ENCODE measurements at places on chromosomes 6 and 20. TPM values are rescaled to one million over a fixed set of nuclear protein-coding genes. Genes with fewer than 3 reads are reported as not detected.

- H3K4me3 ChIP-seq, result no peak overlapping the region
- no peak overlapping the region for H3K27ac ChIP-seq
- H3K27me3 ChIP-seq, result no peaks in the 10 kb centered on the region
- H3K4me1 ChIP-seq, result peaks cover 5% of the 10 kb centered on the region
- no peak for DNase-seq
These were observed 106.2 kb upstream of the CCDC28A start for GRCh38 chr6:138667408-138667807.

DNA sequence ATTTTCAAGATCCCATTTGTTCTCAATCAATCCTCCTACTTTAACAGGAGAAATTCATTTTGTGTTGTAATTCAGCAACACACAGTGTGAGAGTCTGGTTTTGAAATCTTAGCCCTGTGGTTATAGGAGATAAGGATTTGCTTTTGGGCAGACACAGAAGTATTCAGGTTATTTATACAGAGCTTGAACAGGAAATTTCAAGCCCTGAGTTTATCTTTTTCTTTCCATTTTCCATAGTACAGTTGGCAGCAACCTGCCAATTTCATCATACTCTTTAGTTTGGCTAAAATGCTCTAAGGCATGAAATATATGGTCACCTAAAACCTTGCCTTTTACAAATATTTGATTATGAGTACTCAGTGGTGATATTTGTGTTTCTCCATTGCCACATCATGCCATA, 41.4 kb downstream of the PKIB start:
- no peaks in the 10 kb centered on the region for H3K27me3 ChIP-seq
- H3K36me3 ChIP-seq, result no peaks in the 10 kb centered on the region
- no peaks in the 10 kb centered on the region for H3K4me1 ChIP-seq
- no peak for DNase-seq
- H3K27ac ChIP-seq, result no peak overlapping the region

- no peaks in the 10 kb centered on the region for H3K4me1 ChIP-seq
- DNase-seq, result no peak
- H3K4me3 ChIP-seq, result no peak overlapping the region
- H3K27ac ChIP-seq, result no peak overlapping the region
- H3K27me3 ChIP-seq, result no peaks in the 10 kb centered on the region
These were observed 60.6 kb upstream of the IL20RA start for GRCh38 chr6:137105375-137105774.

GRCh38 chr6:135586388-135586787, 88.8 kb upstream of the AHI1 start:
- no peaks in the 10 kb centered on the region for H3K27me3 ChIP-seq
- no peaks in the 10 kb centered on the region for H3K4me1 ChIP-seq
- no peak overlapping the region for H3K4me3 ChIP-seq
- H3K36me3 ChIP-seq, result no peaks in the 10 kb centered on the region
- no peak overlapping the region for H3K27ac ChIP-seq

GRCh38 chr20:16352321-16352720, 220.9 kb downstream of the KIF16B start:
- H3K27me3 ChIP-seq, result no peaks in the 10 kb centered on the region
- no peak overlapping the region for H3K27ac ChIP-seq
- no peaks in the 10 kb centered on the region for H3K36me3 ChIP-seq

DNA sequence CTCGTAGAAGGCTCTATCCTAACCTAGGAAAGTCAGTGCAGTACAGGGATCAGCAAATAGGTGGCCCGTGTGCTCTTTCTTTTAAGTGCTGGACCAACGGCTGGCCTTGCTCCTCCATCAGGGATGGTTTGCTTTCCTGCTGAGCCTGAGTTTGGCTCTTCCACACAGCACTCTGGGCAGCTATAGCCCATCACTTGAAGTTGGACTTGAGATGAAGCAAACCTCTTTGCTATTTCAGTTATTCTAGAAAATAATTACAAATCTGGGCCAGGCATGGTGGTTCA, 66.9 kb upstream of the KCNK16 start:
- H3K36me3 ChIP-seq, result no peaks in the 10 kb centered on the region
- no peak overlapping the region for H3K27ac ChIP-seq
- no peak for DNase-seq
- no peak overlapping the region for H3K4me3 ChIP-seq
- no peaks in the 10 kb centered on the region for H3K27me3 ChIP-seq

GRCh38 chr6:37809197-37809543, 10.4 kb upstream of the ZFAND3 start:
- H3K27me3 ChIP-seq, result no peaks in the 10 kb centered on the region
- DNase-seq, result no peak
- H3K36me3 ChIP-seq, result no peaks in the 10 kb centered on the region

OXT gene
- polyA plus RNA-seq, result not detected

FAM83C gene
- polyA plus RNA-seq, result not detected

GTPBP2 gene
- 4.9 TPM for polyA plus RNA-seq

APMAP gene
- polyA plus RNA-seq, result 26.9 TPM

CCN6 gene
- not detected for polyA plus RNA-seq
